Cortex of kidney (tissue), 1 donor: ENCODE measurements at places on chromosomes 1 and 21.

DNA sequence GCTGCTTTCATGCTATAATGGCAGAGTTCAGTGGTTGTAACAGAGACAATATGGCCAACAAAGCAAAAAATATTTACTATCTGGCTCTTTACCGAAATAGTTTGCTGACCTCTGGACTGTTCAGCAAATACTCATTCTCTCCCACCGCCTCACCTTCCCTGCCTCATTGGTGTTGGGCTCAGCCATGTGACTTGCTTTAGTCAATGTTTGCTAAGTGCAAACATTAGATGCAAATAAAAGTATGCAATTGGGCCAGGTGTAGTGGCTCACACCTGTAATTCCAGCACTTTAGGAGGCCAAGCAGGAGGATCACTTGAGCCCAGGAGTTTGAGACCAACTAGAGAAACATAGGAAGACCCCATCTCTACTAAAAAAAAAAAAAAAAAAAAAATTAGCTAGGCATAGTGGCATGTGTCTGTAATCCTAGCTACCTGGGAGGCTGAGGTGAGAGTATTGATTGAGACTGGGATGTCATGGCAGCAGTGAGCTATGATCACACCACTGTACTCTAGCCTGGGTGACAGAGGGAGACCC, 55.1 kb downstream of the RPL5 start:
- no peak for DNase-seq

- no peak for DNase-seq
Observed at GRCh38 chr1:158818975-158819431, 12.1 kb upstream of the MNDA start.

DNA sequence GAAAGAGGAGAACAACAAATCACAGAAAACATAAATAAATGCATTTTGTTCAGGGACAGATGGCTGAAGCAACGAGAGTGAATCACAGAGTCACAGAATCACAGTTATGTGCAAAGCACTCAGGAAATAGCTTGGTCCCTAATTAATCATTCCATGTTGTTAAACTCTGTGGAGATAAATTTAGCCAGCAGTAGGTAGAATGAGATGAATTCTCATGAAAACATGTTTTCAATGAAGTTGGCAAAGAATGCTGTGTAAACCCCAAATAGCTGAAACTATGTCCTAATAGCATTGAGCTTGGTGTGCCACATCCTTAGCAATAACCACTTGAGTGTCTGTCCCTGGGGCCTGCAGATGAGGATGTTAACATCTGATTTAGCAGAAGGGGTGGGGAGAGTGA, 20.4 kb downstream of the LEPR start:
- no peak for DNase-seq

DNA sequence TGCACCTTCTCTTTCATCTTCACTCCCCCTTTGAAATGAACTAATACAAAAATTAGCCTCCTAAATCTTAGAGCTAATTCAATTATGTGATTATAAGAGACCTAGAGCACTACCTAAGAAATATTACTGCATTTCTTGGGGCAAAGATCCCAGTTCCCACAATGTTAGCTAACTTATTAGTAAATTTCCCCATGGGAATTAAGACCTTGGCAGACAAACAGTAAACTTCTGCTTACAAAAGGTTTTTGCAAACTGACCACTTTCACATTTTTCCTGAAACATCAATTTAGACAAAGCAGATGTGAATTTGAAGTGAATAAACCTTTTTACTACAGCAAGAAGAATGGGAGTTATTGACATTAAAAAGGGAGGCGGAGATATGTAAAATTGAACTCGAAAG, 34.6 kb upstream of the LHX8 start:
- no peak for DNase-seq

GRCh38 chr1:112363636-112364035, 32.4 kb upstream of the CTTNBP2NL start:
- DNase-seq: no peak

GRCh38 chr1:204359131-204359473, 627 bp downstream of the PLEKHA6 start:
- DNase-seq: no peak

DNA sequence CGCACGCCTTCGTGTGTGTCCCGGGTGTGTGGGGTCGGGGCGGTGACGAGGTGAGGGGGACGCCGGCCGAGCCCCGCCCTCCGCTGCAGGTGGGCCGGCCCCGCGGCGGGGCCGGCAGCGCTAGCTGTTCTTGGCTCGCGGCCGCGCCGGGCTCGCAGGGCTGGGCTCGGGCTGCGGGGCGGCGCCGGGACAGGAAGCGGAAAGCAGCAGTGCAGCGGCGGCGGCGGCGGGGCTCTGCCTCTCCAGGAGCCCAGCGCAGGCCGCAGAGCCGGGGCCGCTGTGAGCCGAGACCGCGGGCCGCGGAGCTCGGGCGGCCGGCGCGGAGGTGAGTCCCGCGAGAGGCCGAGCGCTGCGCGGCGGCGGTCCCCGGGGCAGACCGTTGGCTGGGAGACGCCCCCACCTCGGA, at the start of gene VANGL1:
Gene VANGL1 (plus strand): TSS at position 209 of the 406 bp plus-strand sequence. CDS start 9,444 bp downstream, outside the sequence.
- DNase-seq: no peak

GRCh38 chr1:58162952-58163550, 383.5 kb downstream of the OMA1 start:
- no peak for DNase-seq

GRCh38 chr1:76554283-76554682, 313.0 kb upstream of the ST6GALNAC5 start:
- DNase-seq: no peak

DNA sequence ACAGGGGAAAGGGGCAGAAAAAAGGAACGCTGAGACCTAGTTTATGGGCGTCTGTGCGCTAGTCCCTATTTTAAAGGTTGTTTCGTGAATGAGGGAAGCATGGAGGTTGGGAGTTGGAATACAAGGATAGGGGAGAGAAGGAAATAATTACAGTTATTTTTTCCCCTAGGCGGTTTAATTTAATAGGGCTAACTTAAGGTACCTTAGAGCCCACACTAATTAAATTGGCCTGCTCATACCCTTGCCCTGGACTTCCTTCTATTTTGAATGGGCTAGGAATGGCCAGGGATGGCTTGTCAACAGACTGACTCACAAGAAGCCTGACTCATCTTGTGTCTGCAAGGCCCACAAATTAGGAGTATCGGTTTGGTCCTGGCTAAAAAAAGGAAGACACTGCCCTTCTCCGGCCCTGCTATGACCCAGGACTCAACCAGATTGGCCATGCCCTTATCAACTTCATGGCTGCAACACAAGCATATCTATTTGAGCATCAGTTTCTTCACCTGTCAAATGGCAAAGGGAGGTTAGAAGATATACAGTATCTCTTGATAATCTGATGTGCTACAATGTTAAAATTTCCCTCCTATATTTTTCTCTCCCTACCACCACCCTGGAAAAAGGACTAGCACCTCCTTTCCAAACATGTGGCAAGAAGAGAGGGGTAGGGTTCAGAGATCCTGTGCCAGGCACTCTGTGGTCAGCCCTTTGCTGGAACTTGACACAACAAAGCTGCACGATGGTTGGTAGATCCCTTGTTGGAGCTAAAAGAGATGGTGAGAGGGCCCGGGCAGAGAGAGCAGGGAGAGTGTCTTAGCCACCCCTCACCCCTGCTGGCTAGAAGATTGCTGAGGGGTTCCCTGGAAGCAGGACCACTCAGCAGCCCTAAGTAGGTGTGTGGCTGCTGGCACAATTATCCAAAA, 2.2 kb upstream of the SSBP3 start:
- no peak for DNase-seq

DNA sequence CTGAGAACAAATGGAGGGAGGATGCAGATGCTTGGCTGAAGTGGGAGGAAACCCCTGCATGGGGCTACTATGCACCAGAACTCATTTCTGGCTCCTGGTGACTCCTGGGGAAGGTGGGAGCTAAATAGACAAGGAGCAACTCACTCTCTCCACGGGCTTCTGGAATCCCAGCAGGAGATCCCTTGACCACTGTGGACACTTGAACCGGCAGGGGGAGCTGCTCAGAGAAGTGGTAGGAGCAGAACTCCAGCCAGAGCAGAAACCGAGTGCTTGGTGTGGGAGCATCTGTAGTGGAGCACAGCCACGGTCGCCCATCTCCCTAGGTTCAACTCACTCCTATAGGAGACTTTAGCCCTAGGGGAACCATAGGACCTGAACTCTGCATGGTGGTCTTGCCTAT, 205.6 kb upstream of the GJB5 start:
- DNase-seq: no peak

GRCh38 chr1:205266611-205267305, 39.0 kb downstream of the TMCC2 start:
- DNase-seq: no peak

- no peak for DNase-seq
Observed at GRCh38 chr1:35243691-35244090, 24.8 kb upstream of the ZMYM4 start.

GRCh38 chr1:12179111-12179519, 12.3 kb downstream of the TNFRSF1B start:
- no peak for DNase-seq
